D721Med (cell line): ENCODE measurements at places on chromosomes 6 and 20.

DNA sequence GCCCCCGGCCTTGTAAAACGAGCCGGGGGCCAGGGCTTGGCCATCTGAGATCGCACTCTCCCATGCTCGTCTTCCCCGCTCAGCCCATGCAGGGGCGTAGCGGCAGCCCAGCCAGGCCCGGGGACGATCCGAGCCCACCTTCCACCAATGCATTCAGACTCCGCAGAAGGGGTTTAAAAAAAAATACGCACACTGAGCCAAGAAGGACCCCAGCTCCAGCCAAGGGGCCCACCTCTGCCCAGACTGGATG is 320 bp downstream of the GSTA4 start:
- DNase-seq, result no peak

DNA sequence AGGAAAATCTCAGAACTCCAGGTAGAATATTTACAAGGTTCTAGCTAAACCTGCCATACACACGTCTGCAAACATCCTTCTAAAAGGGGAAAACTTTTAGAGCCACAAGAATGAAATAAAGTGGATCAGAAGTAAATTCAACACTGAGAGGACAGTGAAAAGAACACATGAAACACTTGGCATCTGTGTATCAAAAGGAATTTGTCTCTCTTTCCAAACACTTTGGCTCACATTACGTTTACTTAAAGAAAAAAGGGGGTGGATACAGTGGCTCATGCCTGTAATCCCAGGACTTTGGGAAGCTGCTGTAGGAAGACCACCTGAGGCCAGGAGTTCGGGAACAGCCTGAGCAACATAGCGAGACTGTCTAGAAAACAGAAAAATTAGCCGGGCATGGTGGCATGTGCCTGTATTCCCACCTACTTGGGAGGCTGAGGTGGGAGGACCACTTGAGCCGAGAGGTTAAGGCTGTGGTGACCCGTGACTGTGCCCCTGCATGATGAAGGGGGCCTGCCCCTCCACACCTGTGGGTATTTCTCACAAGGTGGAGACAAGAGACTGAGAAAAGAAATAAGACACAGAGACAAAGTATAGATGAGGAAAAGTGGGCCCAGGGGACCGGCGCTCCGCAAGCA is 35.4 kb downstream of the NINL start:
- no peak for DNase-seq

GRCh38 chr6:35359346-35359743 is 17.0 kb downstream of the PPARD start:
- DNase-seq, result no peak

DNA sequence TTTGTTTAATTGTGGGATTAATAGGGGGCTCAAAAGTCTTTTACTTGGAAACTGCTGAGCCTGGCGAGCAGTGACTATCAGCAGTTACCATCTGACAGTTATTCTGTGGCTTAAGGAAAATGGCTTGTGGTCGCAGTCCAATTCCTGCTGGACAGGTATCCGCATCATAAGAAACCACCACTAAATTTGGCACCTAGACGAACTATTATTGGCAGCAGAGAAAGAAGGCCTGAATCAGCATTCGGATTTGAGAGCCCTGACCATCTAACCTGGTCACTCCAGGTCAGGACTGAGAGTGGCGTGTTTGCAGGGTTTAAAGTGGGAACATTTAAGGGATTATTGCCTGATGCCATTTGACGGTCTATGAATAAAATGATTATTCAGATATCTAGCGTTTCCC is 146.4 kb downstream of the RPS12 start:
- DNase-seq, result no peak

- DNase-seq, result no peak
These were observed 274.1 kb downstream of the HACE1 start for GRCh38 chr6:104585646-104586045.

- DNase-seq, result no peak
These were observed 22.2 kb downstream of the FKBP1A start for GRCh38 chr20:1370548-1371110.

DNA sequence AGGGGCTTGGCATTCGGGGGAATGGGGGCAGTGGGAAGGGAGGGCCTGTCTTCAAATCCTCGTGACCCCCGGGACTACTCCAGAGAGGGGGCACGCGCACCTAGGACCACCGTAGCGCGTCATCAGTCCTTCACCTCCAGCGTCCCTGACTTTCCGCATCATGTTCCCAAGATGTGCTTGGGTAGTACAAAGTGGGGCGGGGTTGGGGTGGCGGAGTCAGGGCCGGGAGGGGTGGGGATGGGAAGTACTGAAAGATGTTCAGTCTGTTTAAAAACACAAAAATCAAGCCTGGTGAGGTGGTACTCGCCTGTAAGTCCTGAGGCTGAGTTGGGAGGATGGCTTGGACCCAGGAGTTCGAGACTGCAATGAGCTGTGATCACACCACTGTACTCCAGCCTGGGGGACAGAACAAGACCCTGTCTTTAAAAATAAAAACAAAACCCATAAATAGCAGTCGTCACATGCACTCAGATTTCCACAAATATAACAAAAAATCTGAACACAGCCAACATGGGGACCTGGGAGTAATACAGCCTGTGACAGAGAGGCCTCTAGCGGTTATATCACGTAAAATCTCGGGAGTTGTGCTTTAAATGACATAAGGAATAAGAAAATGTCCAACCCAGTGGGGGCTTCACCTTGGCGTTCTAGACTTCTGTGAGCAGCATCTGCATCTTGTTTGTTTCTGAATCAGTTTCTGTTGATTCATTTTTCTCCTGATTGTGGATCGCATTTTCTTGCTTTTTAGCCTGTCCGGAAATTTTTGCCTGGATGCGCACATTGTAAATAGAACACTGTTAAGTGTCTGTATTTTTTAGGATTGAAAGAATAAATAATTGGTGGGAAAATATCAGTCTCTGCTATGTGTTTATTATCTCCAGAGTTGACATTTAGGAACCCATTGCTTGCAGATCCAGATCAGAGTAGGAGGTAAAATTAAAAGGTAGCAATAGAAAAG is 698 bp upstream of the LRP11 start:
- no peak for DNase-seq
